DMS53 (cell line): ENCODE measurements at places on chromosomes 7 and 10.

DNA sequence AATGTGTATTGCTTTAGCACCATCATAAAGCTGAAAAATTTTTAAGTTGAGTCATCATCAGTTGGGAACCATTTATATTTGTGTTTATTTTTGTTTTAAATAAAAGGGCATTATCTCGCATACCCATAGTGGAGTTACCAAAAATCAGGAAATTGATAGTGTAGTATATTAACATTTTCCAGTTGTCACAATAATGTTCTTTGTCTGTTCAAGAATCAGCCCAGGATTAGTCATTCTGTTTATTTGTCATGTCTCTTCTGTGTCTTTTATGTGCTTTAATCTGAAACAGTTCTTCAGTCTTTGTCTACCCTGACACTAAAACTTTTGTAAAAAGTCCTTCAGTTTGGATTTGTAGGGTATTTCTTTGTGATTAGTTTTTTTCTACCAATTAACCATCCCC lies 827.8 kb upstream of the ZWINT start:
- DNase-seq, result peak; percentile 9

DNA sequence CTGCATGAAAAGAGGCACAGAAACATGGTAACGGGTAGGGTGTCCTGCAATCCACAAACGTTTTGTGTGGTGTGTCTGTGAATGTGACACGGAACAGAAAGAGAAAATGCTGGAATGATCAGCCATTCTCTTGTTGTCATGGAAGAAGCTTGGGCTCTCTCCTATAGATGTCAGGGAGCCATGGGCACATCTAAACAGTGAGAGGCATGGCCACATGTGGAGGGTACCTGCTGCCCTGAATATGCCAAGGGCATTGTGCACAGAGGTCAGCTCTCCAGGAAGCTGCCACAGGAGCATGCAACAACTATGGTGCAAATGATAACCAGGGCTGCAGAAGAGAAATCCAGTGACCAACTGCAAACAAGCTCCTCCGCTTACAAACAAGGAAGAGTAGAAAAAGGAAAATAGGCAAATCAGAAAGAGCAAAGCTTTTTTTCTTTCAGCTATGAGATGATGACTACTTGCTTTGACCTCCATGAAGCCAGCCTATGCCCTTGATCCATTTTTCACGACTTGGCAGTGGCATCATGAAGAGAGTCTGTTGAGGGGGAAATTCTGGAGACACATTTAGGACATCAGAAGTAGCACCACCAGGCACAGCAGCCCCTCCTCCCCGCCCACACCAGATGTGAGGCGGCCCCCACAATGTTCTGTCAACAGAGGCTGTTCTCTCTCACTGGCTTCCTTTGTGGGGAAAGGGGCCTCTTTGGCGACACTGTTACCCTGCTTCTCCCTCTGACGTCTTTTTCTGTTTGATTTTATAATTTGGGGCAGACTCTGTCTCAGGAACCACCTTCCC lies 4.8 kb upstream of the PDE1C start:
- no peak for DNase-seq

- peak; percentile 67 for DNase-seq
These were observed 23.7 kb downstream of the GSDME start for GRCh38 chr7:24733414-24734060.

GRCh38 chr7:133703547-133703946 lies 423.6 kb upstream of the LRGUK start:
- no peak for DNase-seq

- DNase-seq, result peak; percentile 88
These were observed 117.5 kb upstream of the HGF start for GRCh38 chr7:81887098-81888090.

GRCh38 chr10:99393683-99394082 lies 36.7 kb downstream of the GOT1 start:
- DNase-seq, result peak; percentile 41

DNA sequence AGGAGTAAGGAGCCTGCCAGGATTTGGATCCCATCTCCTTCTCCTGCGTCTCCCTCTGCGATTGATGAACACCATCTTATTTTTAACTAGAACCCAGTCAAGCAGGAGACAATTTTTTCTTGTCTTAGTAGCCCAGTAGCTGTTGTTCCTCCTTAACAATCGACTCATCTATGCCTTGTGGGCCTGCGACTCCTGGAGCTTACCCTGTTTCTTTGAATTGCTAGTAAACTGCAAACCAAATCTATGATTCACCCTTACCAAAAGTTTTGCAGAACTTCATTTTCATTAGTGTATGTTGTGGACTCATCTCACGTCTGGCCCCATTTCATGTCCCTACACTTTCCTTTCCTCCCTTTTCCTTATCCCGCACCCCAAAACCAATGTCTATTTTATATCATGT lies 37.7 kb downstream of the TRIL start:
- no peak for DNase-seq

GRCh38 chr10:97714401-97715258 lies 1.1 kb downstream of the MARVELD1 start:
- peak; percentile 85 for DNase-seq

- no peak for DNase-seq
These were observed 24.0 kb downstream of the SLC25A13 start for GRCh38 chr7:96297876-96298275.

GRCh38 chr7:49766966-49767365 lies 6.5 kb upstream of the VWC2 start:
- DNase-seq, result no peak

- no peak for DNase-seq
These were observed 336.8 kb downstream of the AUTS2 start for GRCh38 chr7:69935107-69935506.

- no peak for DNase-seq
These were observed 60.5 kb downstream of the GATA3 start for GRCh38 chr10:8114741-8115617.
